Body of pancreas (tissue), 4 donors: ENCODE measurements at places on chromosomes 1 and 21. TPM values are rescaled to one million over a fixed set of nuclear protein-coding genes. Genes with fewer than 3 reads are reported as not detected.

GRCh38 chr1:245946905-245947304, 560.2 kb downstream of the SMYD3 start:
- H3K4me3 ChIP-seq = no peak overlapping the region
- no peak for DNase-seq
- no peaks in the 10 kb centered on the region for H3K36me3 ChIP-seq
- H3K27me3 ChIP-seq = no peaks in the 10 kb centered on the region

Gene CIART
- total RNA-seq = 0.66 TPM

Gene TNFRSF4
- total RNA-seq = 2.6 TPM

Gene TRMT1L
- 10.9 TPM for total RNA-seq

DNA sequence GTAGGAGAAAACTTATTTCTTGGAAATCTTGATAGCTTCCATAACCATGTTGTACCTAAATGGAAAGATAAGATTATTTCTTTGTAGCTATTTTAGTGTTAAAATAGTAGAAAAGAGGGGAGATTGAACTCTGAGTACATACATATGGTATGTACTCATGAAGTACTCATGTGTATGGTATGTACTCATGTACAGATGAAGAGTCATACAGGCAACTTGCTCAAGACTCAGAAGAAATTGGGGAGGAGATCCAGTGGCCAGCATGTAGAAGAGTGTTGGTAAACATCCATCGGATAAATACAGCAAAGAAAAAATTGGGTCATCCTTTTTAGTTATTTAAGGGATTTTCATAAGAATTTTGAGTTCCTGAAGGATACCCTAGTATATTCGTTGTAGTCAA, 29.0 kb downstream of the MDM4 start:
- peaks cover 9% of the 10 kb centered on the region for H3K4me1 ChIP-seq
- peaks cover 38% of the 10 kb centered on the region for H3K36me3 ChIP-seq
- H3K27me3 ChIP-seq = no peaks in the 10 kb centered on the region
- no peak for DNase-seq
- H3K4me3 ChIP-seq = no peak overlapping the region

DNA sequence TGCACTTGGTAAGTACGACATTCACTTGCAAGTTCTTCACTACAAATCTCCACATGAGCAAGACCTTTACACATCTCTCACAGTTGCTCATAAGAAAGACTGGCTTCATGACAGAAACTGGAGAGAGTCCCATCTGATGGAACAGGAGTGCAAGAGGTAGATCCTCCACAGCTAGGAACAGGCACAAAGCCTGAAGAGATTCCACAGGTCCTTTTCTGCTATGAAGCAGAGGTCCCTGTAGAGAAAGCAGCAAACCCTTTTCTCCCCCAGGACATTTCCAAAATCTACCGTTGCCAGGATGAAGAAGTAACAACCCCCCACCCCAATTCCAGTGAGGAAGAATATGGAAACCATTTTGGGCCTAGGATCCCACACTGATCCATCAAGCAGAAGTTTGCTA, 47.3 kb downstream of the EIF4G3 start:
- no peak overlapping the region for H3K4me3 ChIP-seq
- DNase-seq = no peak
- H3K27ac ChIP-seq = no peak overlapping the region
- H3K27me3 ChIP-seq = no peaks in the 10 kb centered on the region
- H3K36me3 ChIP-seq = no peaks in the 10 kb centered on the region

Gene CAPN9
- total RNA-seq = 0.26 TPM

- DNase-seq = no peak
- no peak overlapping the region for H3K4me3 ChIP-seq
- H3K27me3 ChIP-seq = no peaks in the 10 kb centered on the region
- H3K4me1 ChIP-seq = no peaks in the 10 kb centered on the region
- no peaks in the 10 kb centered on the region for H3K36me3 ChIP-seq
Measured at GRCh38 chr1:235207209-235207565, 46.1 kb upstream of the RBM34 start.

Gene FTCD
- total RNA-seq = not detected

GRCh38 chr1:55246331-55246730, 31.2 kb upstream of the USP24 start:
- no peak overlapping the region for H3K4me3 ChIP-seq
- H3K27me3 ChIP-seq = no peaks in the 10 kb centered on the region
- H3K27ac ChIP-seq = no peak overlapping the region
- H3K4me1 ChIP-seq = peaks cover 8% of the 10 kb centered on the region

GRCh38 chr1:7515175-7515574, 255.9 kb upstream of the VAMP3 start:
- H3K36me3 ChIP-seq = no peaks in the 10 kb centered on the region
- H3K27ac ChIP-seq = no peak overlapping the region
- no peaks in the 10 kb centered on the region for H3K27me3 ChIP-seq

DNA sequence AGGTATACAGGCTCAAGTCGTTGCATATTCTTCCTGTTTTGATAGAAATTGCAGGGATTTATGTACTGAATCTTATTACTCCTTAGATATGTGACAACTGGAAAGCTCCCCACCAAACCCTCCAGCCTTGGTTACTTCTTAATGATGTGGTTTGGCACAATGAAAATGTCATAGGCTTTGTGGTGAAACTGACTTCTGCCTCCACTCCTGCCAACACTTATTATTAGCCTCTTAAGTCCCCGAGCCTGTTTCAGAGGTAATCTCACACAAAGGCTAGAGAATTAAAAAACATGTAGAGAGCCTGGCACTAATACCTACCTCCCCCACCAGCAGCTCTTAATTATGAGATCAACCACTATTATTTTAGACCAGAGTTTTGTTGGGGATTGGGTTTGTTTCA, 4.2 kb downstream of the COX20 start:
- H3K36me3 ChIP-seq = peaks cover 13% of the 10 kb centered on the region
- no peak overlapping the region for H3K4me3 ChIP-seq
- no peaks in the 10 kb centered on the region for H3K27me3 ChIP-seq
- H3K27ac ChIP-seq = peak overlapping the region; percentile 100

DNA sequence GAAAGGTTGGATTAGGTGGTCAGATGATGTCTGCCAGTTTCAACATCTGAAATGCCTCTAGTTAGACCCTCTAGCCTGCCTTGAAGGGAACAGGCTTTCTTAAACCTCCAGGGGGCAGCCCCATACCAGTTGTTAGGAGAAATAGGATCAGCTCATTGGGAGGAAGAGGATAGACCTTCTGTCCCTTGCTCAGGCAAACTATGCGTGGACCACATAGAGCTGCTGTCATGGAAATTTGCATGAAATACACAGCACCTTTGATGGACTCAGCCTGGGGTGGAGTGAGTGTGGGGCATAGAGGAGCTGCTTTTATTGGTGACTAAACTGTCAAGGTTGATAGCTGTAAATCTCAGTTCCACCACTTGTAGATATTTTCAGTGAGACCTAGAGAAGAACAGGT, 38.4 kb upstream of the SPAG17 start:
- no peaks in the 10 kb centered on the region for H3K27me3 ChIP-seq
- H3K36me3 ChIP-seq = no peaks in the 10 kb centered on the region
- H3K4me3 ChIP-seq = no peak overlapping the region
- DNase-seq = peak; percentile 19
- no peak overlapping the region for H3K27ac ChIP-seq

Gene CNIH4
- total RNA-seq = 35.3 TPM

DNA sequence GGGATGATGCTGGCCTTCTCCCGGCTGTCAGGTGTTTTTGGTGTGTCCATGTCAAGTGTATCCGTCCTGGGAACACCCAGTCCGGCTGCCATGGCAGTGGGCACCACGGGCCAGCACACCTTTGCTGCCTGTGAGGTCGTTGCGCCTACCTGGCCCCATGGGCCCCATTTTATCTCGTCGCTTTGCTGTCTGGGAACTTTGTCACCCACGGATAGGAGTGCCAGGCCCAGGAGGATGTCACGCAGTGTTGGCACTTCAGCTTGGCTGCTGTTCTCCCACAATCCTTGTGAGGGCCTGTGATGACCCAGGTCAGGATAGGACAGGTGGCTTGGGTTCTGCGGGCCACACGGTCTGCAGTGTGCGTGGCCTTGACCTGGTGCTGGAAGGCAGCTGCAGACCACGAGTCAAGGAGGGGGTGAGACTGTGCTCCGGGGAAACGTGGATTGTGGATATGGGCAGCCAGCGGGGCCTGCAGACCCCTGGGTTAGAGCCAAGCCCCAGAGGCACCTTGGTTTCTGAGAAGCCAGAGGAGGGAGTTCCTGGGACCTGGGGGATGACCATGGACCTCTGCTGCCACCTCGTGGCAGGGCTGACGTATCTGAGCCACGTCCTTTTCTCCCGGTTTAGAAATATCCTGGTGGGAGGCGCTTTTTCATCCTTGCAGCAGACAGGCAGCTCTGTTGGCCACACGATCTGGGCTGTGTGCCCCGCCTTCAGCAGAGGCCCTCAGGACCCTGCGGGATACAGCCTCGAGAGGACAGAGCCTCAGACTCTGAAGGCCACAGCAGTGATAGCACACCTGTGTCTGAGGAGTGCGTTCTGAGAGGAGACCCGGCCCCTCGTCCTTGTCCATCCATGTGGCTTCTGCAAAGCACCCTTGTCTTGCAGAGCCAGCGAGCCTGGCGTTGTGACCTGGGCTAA, 161.1 kb upstream of the COL6A1 start:
- no peaks in the 10 kb centered on the region for H3K27me3 ChIP-seq
- H3K4me3 ChIP-seq = no peak overlapping the region
- H3K27ac ChIP-seq = no peak overlapping the region
- peak; percentile 81 for DNase-seq
- H3K36me3 ChIP-seq = no peaks in the 10 kb centered on the region

Gene GCSAML
- not detected for total RNA-seq

- DNase-seq = peak; percentile 57
- no peak overlapping the region for H3K4me3 ChIP-seq
- no peaks in the 10 kb centered on the region for H3K36me3 ChIP-seq
- H3K4me1 ChIP-seq = peaks cover 43% of the 10 kb centered on the region
- H3K27me3 ChIP-seq = no peaks in the 10 kb centered on the region
Measured at GRCh38 chr1:3133686-3134085, 64.7 kb downstream of the PRDM16 start.

Gene PRR9
- total RNA-seq = not detected

DNA sequence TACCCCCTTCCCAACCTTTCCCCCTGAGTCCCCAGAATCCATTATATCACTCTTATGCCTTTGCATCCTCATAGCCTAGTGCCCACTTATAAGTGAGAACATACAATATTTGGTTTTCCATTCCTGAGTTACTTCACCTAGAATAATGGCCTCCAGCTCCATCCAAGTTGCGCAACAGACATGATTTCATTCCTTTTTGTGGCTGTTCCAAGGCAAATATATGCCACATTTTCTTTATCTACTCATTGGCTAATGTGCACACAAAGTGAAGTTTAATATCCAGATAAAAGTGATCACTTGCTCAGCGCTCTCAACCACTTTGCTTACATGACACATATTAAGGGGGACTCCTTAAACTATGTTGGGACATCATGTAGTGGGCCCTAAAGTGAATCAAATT, 72.4 kb upstream of the TIAM1 start:
- H3K4me3 ChIP-seq = no peak overlapping the region
- H3K27me3 ChIP-seq = no peaks in the 10 kb centered on the region
- H3K4me1 ChIP-seq = no peaks in the 10 kb centered on the region
- no peaks in the 10 kb centered on the region for H3K36me3 ChIP-seq
- peak; percentile 19 for DNase-seq
- no peak overlapping the region for H3K27ac ChIP-seq

DNA sequence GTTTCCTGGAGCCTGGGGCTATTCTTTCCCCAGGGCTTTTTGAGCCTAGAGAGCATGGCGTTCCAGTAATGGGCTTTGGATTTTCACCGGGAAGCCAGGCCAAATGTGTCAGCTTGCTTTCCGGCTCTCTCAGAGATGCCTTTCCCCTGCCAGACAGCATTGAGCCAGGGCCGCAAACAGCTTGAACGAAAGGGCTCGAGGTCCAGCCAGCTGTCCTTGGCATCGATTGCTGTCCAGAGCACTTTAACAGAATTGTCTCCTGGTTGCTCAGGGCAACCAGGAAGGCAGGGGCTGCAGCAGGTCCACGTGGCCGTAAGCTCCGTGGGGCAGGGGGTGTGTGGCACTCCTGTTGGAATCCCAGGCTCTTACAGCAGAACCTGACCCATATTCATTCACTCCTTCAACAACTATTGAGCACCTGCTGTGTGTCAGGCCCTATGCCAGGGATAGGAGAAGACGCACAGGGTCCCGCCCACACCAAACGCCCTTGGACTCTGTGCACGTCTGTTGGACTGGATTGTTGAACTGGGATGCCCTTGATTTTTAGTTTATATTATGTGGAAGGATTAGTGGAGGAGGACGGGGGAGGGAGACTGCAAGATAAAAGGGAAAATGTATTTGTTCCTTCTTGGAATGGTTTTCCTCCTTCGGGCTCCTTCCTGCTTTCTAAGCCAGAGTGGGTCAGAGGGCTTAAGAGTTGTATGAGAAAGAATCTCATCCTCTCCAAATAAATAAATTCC, 38.7 kb upstream of the EFHD2 start:
- no peak overlapping the region for H3K4me3 ChIP-seq
- H3K27ac ChIP-seq = peak overlapping the region; percentile 56
- H3K4me1 ChIP-seq = peaks cover 30% of the 10 kb centered on the region

DNA sequence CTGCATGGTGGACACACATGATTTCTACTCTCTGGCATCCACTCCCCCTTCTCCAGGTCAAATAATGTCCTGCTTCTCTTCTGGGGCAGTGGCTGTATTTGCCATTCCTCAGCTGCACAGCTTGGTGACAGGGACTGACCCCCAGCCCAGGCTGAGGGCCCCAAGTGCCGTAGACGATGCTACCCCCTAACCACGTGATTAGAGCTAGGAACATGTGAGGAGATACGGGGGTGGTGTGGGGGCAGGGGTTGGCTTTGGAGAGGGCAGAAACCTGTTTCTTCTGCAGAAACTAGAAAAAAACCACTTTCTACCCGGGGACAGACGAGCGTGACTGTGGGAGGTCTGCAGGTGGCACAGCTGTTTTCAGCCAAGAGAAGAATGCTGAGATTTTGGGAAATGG, 192.4 kb downstream of the SIPA1L2 start:
- no peak overlapping the region for H3K4me3 ChIP-seq
- no peak for DNase-seq
- H3K27ac ChIP-seq = no peak overlapping the region

DNA sequence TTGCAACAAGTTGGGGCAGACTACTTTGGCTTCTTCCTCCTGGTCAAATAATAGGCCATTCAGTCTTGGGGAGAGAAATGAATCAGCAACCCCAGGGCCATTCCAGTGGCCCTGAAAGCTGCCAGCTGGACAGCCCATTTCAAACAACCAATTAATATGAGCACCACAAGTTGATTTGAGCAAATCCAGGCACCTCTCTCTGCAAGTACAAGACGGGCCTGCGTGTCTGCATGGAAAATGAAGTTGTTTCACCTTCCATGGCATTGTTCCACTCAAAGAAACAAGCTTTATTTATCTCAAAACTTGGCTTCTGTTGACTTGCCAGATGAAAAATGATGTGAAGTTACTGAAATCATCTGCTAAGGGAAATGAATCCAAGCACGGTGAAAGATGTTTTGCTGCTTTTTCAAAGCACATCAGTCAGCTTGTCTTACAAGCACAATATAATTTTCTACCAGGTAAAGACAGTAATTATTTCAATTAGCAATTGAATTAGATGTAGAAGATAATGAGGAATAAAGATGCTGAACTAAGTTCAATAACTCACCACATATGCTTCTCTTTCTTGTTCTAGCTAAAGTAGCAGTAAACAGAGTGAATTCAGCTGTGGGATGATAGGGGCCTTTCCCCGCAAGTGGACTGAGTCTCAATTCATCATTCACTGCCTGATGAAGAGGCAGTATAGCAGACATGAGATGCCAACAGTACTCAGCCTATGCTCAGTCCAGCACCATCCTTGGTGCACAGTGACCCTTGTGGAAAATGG, 95.2 kb upstream of the SSX2IP start:
- H3K27ac ChIP-seq = no peak overlapping the region
- H3K27me3 ChIP-seq = no peaks in the 10 kb centered on the region
- no peak overlapping the region for H3K4me3 ChIP-seq
- no peak for DNase-seq
- H3K36me3 ChIP-seq = no peaks in the 10 kb centered on the region

- H3K27ac ChIP-seq = no peak overlapping the region
- no peaks in the 10 kb centered on the region for H3K36me3 ChIP-seq
- no peak overlapping the region for H3K4me3 ChIP-seq
- no peak for DNase-seq
- H3K4me1 ChIP-seq = peaks cover 50% of the 10 kb centered on the region
Measured at GRCh38 chr1:61181067-61182038, 99.0 kb downstream of the NFIA start.
